ENCODE measurements at places on chromosomes 6 and 20.

DNA sequence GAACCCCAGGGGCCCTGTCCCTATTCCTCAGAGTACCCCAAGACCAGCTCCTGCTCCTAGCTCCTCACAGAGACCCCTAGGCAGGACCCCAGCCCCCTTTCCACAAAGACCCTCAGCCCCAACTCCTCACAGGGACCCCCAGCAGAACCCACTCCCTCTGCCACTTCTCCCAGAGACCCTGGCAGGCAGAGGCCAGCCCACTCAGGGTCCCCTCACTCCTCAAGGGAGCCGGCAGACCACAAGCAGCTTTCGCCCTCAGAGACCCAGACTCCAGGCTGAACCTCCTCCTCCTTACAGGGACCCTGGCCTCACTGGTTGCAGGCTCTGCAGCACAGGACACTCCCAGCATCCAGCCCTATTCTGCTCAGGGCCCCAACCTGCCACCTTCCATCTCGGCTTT is 575 bp downstream of the SLC44A4 start:
- DNase-seq: no peak

DNA sequence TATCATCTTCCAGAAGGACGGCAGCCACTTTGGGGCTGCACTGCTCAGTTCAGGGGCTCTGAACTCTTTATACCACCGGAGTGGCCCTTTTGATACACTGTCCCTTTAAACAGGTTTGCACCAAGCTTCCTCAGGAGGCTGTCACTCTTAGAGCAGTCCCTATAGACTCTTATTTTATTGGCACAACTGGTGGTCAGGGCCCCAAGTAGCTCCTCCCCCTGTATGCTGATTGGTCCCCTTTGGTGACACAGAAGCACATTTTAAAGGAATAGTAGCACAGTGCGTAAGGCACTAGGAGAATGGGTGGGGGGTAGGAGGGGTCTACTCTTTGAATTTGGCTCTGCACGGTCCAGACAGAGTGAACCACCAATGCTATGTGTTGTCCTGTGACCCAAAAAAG is 122.6 kb upstream of the MLN start:
- no peak for DNase-seq

DNA sequence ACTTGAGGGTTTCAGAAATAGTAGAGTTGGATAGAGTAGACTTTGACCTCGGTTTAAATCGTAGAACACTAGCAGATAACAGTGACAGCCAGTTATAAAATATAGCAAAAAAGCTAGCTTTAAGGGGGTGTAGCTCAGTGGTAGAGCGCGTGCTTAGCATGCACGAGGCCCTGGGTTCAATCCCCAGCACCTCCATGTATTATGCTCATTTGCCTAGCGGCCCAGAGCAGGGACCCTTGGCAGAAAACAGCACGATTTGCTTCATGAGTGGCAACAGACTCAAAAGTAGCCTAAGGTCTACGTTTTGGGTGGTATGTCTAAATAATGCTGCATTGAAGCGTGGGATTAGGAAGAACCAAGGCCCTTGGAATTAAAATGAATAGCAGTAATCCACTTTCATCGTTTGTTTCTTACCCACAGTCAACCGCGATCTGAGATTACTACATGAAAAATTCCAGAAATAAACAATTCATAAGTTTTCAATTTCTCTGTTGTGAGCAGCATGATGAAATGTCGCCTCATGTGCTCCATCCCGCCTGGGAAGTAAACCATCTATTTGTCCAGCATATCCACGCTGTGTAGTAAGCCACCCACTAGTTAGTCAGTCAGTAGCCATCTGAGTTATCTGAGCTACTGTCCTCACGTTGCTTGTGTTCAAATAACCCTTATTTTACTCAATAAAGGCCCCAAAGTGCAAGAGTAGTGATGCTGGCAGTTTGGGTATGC is 184.9 kb downstream of the GPX5 start:
- no peak for DNase-seq

DNA sequence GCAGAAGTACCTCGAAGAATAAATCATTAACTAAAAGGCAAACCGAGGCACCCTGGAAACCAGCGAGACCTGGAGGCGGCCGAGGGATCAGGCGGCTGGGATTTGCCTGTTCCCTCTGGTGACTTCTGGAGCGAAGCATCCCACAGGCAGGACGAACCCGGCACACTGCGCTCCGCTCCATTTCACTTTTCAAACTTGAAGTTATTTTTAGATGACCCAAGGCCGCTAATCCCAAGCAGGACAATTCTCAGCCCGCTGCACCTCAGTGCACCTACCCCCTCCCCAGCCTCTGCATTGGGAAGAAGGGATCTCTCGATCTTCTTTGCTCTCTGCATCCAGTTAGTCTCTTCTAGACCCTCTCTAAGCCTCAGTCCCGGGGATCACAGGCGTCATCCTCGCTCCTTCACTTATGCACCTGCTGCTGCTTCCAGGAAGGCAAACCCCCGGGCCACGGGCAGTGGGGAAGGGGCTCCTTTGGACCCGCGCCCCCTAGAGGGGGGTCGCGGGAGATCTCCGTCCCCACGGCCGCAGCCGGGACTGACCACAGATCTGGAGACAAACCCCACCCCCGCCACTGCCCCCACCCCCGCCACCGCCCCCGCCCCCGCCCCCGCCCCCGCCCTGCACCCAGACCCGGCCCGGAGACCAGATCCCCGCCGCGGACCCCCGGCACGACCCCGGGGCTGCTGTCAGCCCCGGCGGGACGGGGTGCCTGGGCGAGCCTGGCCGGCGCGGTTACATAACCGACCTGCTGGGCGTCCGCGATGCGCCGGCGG is 636 bp downstream of the RCAN2 start:
- no peak for DNase-seq

DNA sequence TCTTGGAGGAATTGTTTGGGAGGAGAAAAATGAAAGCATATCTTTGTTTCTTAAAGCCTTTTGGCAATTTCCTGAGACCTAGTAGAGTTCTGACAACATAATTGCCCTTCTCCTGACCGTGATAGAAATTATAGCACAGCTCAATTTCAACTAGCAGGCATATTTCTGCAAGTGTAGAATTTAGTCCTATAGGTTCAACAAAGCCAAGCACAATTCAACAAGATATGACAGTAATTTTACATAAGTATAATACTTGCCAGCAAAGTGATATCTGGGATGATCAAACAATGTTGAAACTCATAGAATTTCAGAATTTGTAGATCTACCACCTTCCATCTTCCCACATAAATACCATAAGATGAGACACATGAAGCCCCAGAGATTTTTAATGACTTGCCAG is 73.1 kb downstream of the SPTLC3 start:
- DNase-seq: no peak

DNA sequence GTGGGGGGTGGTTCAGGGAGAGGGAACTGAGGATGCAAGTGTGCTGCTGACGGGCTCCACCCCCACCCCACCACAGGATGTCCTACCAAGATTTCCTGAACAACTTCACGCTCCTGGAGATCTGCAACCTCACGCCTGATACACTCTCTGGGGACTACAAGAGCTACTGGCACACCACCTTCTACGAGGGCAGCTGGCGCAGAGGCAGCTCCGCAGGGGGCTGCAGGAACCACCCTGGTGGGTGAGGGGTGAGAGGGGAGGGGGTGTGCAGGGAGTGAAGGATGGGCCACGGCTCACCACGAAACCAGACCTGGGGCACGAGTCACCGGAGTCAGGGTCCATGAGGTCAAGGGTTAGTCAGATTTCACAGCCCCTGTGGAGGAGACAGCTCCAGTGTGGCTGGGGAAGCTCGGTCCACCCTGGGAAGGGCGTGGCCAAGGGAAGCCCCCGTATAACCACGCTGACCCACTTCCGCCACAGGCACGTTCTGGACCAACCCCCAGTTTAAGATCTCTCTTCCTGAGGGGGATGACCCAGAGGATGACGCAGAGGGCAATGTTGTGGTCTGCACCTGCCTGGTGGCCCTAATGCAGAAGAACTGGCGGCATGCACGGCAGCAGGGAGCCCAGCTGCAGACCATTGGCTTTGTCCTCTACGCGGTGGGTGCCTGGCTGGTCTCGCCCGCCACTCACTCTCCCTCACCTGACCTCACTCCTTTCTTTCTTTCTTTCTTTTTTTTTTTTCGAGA is 18.3 kb downstream of the CAPN11 start:
- DNase-seq: no peak

GRCh38 chr6:41552723-41553122 is 6.5 kb downstream of the FOXP4 start:
- no peak for DNase-seq

- DNase-seq: no peak
Observed at GRCh38 chr6:56962441-56962840, 7.5 kb downstream of the BEND6 start.

GRCh38 chr20:33621717-33622400 is 40.3 kb upstream of the C20orf144 start:
- DNase-seq: no peak

GRCh38 chr6:166325383-166326042 is 16.8 kb downstream of the SFT2D1 start:
- DNase-seq: no peak

DNA sequence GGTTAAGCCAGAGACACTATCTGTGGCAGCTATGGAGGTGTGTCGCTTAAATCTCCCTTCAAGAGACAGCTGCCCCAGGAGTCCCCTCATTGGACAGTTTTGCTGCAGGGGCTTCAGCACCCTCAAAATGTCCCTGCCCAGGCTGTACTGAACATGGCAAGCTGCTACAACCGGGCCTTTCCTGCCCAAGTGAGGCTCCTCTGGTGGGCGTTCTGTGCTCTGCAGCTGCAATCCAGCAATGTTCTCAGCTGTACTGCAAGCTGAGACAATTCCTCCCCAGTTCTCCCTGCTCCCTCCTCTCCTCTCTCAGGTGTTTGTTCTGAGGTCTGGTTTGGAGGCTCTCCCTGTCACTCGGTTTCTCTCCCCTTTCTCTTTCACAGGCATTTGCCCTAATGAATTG is 190.8 kb upstream of the LAMP5 start:
- DNase-seq: no peak

GRCh38 chr6:162576016-162576415 is 151.6 kb downstream of the PRKN start:
- DNase-seq: no peak

GRCh38 chr20:31785089-31785488 is 34.1 kb upstream of the MYLK2 start:
- no peak for DNase-seq

DNA sequence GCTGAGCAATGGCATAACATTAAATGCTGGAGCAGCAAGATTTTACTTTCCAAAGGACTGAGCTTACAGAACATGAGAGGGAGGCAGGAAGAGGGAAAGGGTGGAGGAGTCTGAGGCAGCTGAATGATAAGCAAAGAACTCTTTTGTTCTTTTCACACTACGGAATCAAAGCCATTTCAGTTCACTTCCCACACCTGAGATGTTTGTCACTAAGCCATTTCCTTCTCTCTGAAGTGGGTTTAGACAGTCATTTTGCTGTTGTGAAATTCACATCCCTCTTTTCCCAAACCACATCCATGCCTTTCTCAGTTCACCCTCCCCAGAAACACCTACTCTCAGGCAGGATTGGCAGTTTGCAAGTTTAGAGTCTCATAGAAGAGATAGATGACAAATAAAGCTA is 267.9 kb downstream of the ADGRG6 start:
- no peak for DNase-seq

- DNase-seq: peak; percentile 25
Observed at GRCh38 chr6:118705544-118706491, 54.4 kb upstream of the CEP85L start.

DNA sequence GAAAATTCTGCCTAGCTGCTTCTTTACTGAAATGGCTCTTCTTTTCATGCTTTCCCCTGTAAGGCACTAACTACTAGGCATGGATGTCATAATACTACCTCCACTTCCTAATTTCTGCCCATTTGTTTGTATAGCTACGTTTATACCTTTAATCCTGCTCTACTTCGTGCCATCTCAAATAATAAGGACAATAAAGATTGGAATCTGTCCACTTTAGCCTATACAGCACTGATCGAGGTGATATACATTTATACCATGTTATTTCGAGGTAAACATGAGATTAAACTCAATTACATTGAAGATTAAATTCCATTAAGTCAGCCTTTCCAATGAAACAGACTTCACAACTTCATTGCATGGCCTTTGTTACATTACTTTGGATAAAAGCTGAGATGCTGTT is 390.6 kb upstream of the MARCKS start:
- no peak for DNase-seq

GRCh38 chr20:9889270-9889981 is 50.5 kb upstream of the PAK5 start:
- DNase-seq: no peak

DNA sequence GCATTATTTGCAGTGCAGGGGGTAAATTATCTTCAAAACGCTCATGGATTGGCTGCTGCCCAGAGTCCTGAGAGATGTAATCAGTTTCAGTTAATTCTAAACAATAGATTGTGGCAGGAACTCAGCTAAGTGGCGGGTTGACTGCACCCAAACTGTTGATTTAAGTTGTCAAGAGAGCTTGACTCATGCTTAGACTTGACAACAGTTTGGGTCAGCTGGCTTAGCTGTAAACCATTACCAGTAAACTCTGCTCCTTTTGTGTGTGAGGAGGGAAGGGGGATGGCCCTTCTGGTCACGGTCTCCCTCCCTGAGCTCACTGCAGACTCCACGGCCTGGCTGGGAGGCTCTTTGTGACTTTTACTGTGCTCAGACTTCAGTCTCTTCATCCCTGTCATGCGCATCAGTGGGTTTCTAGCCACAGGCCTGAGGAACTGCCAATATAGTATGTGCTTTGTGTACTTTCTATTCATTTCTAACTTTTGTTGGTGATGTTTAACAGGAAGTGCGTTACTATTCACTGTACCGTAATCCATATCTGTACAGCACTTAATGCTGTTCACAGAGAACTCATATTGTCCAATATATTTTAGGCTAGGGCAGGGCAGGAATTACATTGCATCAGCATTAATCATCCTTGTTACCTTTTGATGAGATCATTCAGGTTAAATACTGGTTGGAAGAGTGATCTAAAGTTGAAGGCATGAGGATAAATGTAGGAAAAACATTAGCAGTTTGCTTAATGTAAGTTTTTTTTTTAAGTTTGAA is 488.3 kb downstream of the CDKAL1 start:
- no peak for DNase-seq

Measured in CD4-positive, alpha-beta T cell (primary cell).